Colonic mucosa (tissue), 4 donors: ENCODE measurements at places on chromosomes 3 and 15. TPM values are rescaled to one million over a fixed set of nuclear protein-coding genes. Genes with fewer than 3 reads are reported as not detected.

DNA sequence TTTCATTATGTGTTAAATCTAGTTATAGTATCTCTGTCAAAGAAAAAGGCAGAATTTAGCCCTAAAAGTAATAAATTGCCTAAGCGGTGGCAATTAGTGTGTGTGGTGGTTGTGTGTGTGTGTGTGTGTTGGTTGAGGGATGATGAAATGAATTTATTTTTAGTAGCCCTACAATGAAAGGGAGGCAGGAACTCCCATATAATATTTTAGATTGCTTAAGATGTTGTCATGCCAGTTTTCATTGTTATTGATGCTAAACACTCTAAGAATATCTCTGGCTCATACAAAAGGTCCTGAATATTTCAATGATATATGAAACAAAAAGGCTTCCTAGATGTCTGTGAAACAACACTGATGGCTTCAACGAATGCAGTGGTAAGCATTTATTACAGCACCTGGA is 140.6 kb upstream of the TBC1D5 start:
- H3K36me3 ChIP-seq = no peaks in the 10 kb centered on the region
- H3K4me3 ChIP-seq = no peak overlapping the region
- H3K4me1 ChIP-seq = no peaks in the 10 kb centered on the region
- H3K27ac ChIP-seq = no peak overlapping the region

DNA sequence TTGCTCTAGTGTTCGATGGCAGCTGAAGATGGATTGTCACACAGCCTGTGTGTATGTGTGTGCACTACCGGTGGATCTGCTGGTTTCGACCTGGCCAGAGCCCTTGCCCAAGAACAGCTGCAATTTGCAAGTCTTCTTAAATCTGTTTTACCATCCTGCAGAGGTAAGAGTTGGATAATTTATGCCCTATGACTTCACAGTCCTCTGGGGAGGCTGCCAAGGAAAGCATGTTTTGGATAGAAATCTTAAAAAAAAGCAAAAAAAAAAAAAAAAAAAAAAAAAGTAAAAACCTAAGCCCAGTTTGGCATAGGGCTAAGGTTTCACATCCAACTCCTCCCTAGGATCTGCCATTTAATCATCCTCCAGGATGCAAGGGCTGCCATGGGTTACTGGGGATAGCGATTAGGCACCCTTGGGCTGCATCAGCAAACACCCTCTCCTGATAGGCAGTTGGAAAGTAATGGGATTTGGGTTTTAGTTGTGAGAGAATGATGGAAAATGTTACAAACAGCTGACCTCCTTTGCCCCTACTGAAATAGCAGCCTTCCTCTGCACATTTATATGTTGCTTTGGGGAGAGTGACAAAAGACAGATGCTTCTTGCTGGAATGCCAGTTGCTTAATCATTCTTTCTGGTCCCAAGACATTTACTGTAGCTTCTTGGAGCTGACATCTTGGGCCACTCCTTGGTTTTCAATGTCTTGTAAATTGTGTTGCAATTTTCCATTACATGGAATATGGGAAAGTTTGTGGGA is 35.4 kb downstream of the CD200R1L start:
- no peaks in the 10 kb centered on the region for H3K4me1 ChIP-seq
- no peaks in the 10 kb centered on the region for H3K36me3 ChIP-seq
- DNase-seq = peak; percentile 21
- no peaks in the 10 kb centered on the region for H3K27me3 ChIP-seq

DNA sequence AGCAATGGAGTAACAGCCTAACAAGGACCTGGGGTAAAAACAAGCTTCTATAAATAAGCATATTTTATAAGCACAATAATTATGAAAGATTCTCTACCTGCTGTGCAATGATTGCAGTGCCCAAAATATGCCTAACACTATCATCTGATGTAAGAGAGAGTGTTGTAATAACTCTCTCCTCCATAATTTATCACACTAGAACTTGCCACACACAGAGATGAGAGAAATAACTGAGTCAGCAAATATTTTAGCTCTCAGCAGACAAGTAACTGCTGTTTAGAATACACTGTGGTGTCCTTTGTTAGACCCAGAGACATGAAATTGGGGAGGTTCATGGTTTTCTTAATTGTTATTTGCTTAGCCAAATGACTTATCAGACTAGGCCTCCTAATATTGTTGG is 105.3 kb upstream of the ACP3 start:
- H3K4me3 ChIP-seq = no peak overlapping the region
- no peaks in the 10 kb centered on the region for H3K4me1 ChIP-seq
- no peaks in the 10 kb centered on the region for H3K27me3 ChIP-seq
- H3K36me3 ChIP-seq = no peaks in the 10 kb centered on the region
- no peak for DNase-seq

GRCh38 chr3:168802766-168803165 is 707.0 kb upstream of the GOLIM4 start:
- no peak overlapping the region for H3K27ac ChIP-seq
- H3K27me3 ChIP-seq = no peaks in the 10 kb centered on the region
- no peaks in the 10 kb centered on the region for H3K36me3 ChIP-seq
- DNase-seq = no peak

DNA sequence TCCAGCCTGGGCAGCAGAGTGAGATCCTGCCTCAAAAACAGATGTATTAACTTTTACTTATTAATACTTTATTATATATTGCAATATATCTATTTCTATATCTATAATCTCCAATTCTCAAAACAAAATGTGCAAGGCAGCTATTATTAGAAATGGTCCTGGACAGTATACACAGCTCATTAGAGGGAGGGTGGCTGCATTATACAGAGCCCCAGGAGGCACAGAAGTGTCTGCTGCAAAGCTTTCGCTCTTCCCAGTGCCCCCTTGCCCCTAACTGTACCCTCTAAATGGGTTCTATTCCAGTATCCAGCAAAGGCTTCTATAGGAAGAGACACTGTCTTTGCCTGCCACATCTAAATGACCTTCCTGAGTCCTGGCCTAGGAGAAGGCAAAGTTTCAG is 24.5 kb downstream of the ARL14 start:
- no peak for DNase-seq
- H3K27ac ChIP-seq = no peak overlapping the region
- no peaks in the 10 kb centered on the region for H3K36me3 ChIP-seq
- H3K4me1 ChIP-seq = no peaks in the 10 kb centered on the region
- H3K27me3 ChIP-seq = no peaks in the 10 kb centered on the region

DNA sequence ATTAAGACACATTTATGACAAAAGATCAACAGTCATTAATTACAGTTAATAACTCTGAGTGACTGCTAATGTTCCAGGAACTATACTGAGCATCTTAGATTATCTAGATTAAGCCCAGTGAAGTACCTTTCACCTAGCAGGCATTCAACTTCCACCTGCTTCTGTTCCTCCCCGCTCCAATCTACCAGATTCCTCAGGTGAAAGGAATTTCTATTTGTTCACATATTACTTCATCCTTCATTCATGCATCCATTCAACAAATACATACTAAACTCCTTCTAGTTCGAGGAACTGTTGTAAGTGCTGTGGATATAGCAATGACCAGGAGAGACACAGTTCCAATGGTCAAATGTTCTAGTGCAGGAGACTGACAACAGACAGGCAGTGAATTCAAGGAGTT is 139.3 kb downstream of the FILIP1L start:
- no peak overlapping the region for H3K4me3 ChIP-seq
- DNase-seq = no peak

GRCh38 chr3:150673966-150674365 is 29.8 kb downstream of the ERICH6 start:
- H3K36me3 ChIP-seq = no peaks in the 10 kb centered on the region
- H3K4me3 ChIP-seq = no peak overlapping the region
- no peak for DNase-seq
- H3K27ac ChIP-seq = no peak overlapping the region
- no peaks in the 10 kb centered on the region for H3K4me1 ChIP-seq
- no peaks in the 10 kb centered on the region for H3K27me3 ChIP-seq

GRCh38 chr15:71632576-71633195 is 177.7 kb upstream of the NR2E3 start:
- H3K4me3 ChIP-seq = no peak overlapping the region
- no peak overlapping the region for H3K27ac ChIP-seq
- H3K4me1 ChIP-seq = no peaks in the 10 kb centered on the region

DNA sequence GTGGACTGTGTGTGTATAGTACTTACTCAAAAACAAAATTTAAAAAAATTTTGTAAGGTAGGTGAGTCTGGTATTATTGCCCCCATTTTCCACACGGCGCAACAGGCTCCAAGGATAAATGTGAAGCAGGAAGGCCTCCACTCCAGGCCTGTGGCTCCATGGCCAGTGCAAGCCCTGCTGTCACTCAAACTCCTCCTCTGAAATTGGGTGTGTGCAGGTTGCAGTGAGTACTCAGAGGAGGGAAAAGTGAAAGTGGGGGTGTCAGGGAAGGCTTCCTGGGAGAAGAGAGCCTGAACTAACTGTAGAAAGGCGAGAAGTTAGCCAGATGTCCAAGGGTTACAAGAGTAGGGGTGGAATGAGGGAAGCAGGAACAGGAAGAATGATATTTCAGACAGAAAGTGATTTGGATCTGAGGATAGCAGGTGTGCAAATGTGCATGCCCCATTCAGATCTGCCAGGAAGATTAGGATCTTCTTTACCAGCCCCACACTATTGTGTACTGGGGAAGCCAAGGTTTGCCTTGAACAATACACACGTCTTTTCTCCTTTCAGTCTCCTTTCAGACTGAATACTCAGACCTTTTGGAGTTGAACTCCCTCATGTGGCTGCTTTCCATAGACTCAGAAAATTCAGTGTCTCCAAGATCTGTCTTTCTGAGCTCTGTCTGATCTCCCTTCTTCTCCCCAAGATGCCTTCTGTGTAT is 48.7 kb upstream of the RYK start:
- H3K27me3 ChIP-seq = no peaks in the 10 kb centered on the region
- no peaks in the 10 kb centered on the region for H3K4me1 ChIP-seq
- H3K4me3 ChIP-seq = no peak overlapping the region
- H3K27ac ChIP-seq = peak overlapping the region; percentile 36

- peaks cover 4% of the 10 kb centered on the region for H3K4me1 ChIP-seq
- peak overlapping the region; percentile 2 for H3K27ac ChIP-seq
- no peaks in the 10 kb centered on the region for H3K36me3 ChIP-seq
Measured at GRCh38 chr15:46644501-46645481, 1010.0 kb downstream of the SQOR start.

GRCh38 chr15:91782221-91782620 is 71.3 kb upstream of the SLCO3A1 start:
- no peak overlapping the region for H3K4me3 ChIP-seq
- no peaks in the 10 kb centered on the region for H3K4me1 ChIP-seq
- no peaks in the 10 kb centered on the region for H3K27me3 ChIP-seq
- no peak overlapping the region for H3K27ac ChIP-seq
- DNase-seq = peak; percentile 20
- no peaks in the 10 kb centered on the region for H3K36me3 ChIP-seq

- no peaks in the 10 kb centered on the region for H3K27me3 ChIP-seq
- H3K4me1 ChIP-seq = peaks cover 21% of the 10 kb centered on the region
- peak overlapping the region; percentile 46 for H3K27ac ChIP-seq
- no peak overlapping the region for H3K4me3 ChIP-seq
- no peaks in the 10 kb centered on the region for H3K36me3 ChIP-seq
Measured at GRCh38 chr15:67025719-67026609, 39.4 kb upstream of the SMAD3 start.

DNA sequence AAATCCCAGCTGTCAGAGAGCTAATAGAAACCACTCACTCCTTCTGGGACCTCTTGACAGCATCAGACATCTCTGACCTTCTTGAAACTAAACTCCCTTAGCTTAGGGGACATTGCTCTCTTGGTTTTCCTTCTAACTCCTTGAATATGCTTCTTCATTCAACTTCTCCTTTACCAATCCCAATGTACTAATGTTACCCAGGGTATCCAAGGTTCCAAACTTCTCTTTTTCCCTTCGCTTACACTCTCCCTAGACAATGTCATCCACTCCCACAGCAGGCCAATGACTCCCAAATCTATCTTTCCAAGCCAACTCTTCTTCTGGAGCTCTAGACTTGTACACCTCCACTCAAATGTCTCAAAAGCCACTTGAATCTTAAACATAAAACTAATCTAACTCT is 14.6 kb downstream of the HEXA start:
- no peak for DNase-seq
- no peaks in the 10 kb centered on the region for H3K4me1 ChIP-seq
- no peaks in the 10 kb centered on the region for H3K27me3 ChIP-seq
- H3K4me3 ChIP-seq = no peak overlapping the region
- H3K27ac ChIP-seq = no peak overlapping the region

DNA sequence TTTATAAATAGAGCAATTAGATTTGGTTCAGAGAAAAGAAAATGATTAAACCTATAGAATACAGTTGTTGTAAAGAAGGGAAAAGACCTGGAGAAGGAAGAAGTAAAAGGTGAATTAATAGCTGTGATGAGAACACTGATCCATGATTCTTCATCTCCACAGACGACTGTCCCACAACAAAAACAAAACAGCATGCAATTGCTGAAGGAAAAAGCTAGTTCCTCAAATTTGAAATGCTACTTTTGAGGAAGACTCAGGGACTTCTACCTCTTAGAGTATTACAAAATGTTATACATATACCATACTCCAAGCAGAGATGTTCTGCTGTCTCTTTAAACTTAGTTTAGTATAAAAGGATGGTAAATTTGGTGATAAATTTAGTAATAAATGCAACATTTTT is 21.5 kb downstream of the ALCAM start:
- no peak overlapping the region for H3K4me3 ChIP-seq
- H3K27me3 ChIP-seq = no peaks in the 10 kb centered on the region
- no peak for DNase-seq
- H3K36me3 ChIP-seq = no peaks in the 10 kb centered on the region
- H3K27ac ChIP-seq = no peak overlapping the region
- no peaks in the 10 kb centered on the region for H3K4me1 ChIP-seq

Gene SLC28A2
- 21.6 TPM for total RNA-seq

Gene TMEM207
- total RNA-seq = not detected

Gene A4GNT
- not detected for total RNA-seq

Gene FSIP1
- total RNA-seq = 5.3 TPM

Gene C3orf52
- 25.1 TPM for total RNA-seq

Gene FSTL1
- 20.4 TPM for total RNA-seq

Gene DNAH1
- total RNA-seq = 7.0 TPM

Gene INSYN1
- 0.32 TPM for total RNA-seq

Gene NDUFAF3
- total RNA-seq = 62.2 TPM

Gene BCL2A1
- total RNA-seq = 0.86 TPM

Gene CHRNA5
- total RNA-seq = 9.7 TPM

Gene MCF2L2
- 0.25 TPM for total RNA-seq

Gene AHSG
- not detected for total RNA-seq

Gene CCR5
- 0.57 TPM for total RNA-seq
